ENCODE measurements at places on chromosomes 7 and 10. TPM values are rescaled to one million over a fixed set of nuclear protein-coding genes. Genes with fewer than 3 reads are reported as not detected.

- DNase-seq, result no peak
Measured at GRCh38 chr10:96918214-96919002, 86.3 kb downstream of the LCOR start.

DNA sequence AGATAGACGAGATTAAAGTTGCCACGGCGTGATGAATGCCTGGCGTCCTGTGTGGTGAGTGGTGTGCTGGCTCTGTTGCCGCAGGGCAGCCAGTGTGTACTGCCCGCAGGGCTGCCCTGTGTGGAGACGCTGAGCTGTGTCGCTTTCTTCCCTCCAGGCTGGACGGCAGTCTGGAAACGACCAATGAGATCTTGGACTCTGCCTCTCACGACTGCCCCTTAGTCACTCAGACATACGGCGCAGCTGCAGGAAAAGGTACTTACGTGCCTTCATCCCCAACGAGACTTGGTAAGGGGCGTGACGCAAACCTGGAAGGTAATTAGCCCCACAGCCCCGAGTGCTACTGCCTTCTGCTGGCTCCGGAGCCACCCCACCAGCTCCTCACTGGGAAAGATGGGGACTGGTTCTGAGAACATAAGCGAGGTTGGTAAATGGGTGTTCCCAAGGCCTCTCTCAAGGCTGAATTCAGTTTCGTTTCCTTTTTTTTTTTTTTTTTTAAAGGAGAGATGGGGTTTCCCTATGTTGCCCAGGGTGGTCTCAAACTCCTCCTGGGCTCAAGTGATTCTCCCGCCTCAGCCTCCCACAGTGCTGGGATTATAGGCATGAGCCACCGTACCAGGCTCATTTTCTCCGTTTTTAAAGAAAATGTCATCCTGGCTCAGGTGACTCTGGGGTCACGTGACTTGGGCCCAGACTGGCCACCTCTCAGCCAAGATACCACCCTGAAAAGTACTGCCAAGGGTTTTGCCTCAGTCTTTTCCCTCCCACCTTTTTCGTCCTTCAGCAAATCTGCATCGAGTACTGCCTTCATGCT lies 39.6 kb downstream of the WIPI2 start:
- no peak for DNase-seq

GRCh38 chr7:47513741-47514241 lies 68.1 kb downstream of the TNS3 start:
- no peak for DNase-seq

DNA sequence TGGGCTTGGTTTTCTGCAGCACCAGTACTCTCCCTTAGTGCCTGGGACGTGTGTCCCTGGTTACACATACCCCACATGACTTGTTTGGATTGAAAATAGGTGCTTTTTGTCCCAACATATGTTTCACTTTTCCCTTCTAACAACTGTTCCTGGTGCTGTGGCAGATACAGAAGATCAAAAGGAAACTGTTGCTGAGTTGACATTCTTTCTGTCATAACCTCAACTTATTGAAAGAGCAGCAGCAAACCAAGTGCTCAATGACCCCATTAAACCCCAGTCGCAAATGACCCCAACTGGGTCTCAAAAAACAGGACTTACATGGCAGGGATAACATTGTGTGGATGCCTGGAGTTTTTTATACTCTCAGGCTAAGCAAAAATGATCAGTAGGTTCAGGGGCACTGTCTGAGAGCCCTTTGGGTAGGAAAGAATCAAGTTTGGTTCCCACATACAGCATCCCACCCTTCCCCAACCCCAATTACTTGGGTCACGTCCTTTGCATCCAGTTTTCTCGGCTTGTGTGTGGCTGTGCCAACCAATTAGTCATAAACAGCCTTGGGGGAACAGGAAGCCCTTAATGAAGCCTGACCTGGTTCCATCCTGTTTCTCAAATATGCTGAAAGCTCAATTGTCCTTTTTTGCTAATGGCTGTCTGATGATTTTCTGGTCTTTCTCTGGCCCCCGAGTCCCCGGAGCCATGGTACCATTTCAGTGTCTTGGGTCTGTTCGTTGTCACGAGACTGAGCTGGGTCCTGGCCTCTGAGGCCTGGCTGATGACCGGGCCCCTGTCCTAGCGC lies 4.9 kb downstream of the HKDC1 start:
- no peak for DNase-seq

GRCh38 chr10:79254333-79255006 lies 92.8 kb upstream of the PPIF start:
- no peak for DNase-seq

- no peak for DNase-seq
Measured at GRCh38 chr7:17181482-17181881, 117.0 kb upstream of the AHR start.

GRCh38 chr10:114207349-114207748 lies 28.2 kb downstream of the TDRD1 start:
- DNase-seq, result no peak

DNA sequence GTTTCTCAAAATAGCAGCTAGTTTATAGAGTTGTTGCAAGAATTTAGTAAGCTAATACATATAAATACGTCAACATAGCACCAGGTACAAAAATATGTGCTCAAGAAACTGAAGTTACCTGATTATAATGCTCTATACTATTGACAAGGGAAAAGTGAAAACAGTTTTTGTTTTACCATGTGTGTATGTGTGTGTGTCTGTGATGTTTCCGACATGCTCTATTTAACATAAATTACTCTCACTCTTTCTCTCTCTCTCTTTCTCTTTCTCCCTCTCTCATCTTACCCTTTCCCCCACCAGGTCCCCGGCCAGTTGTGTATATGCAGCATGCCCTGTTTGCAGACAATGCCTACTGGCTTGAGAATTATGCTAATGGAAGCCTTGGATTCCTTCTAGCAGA lies 4.3 kb downstream of the LIPN start:
- no peak for DNase-seq

The NDUFB8 gene
- total RNA-seq, result 183 TPM
